MG63 (cell line): ENCODE measurements at places on chromosomes 3 and 15. TPM values are rescaled to one million over a fixed set of nuclear protein-coding genes. Genes with fewer than 3 reads are reported as not detected.

KLHL40 gene
- not detected in 2 replicates for total RNA-seq

TM4SF4 gene
- total RNA-seq = not detected in 2 replicates

GRCh38 chr15:82774496-82774895, 31.4 kb downstream of the FSD2 start:
- no peak for DNase-seq

DNA sequence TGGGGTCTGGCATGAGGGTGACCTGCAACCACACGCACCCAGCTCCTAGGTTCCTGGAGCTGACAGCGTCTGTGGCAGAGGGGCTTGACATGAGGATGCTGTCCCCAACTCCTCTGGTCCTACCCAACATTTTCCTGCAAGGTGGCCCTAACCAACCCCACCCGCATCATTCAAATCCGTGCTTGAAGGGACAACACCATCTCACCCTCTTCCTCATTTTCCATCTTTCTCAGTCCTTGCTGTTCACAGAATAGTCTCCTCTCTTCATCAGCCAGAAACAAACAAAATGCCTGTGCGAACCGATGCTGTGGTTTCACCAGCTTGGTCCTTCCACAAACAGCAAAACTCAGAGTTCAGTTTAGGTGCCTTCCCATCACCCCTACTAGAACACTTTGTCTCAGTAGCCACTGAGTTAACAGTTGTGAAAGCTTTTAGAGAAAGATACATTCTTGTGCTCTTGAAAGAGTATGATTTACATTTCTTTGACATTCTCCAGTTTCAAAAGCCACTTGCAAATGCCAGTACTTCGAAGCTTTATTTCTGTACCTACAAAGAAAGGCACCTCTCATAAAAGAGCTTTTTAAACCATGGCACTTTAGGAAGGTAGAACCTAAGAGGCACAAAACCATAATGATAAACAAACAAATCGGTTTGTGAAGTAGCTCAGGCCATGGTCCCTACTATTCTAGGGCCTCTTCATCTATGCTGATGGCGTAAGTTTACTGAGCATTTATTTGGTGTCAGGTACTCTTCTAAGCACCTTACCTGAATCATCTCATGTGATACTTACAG, 360.1 kb downstream of the SHQ1 start:
- DNase-seq = no peak

ZWILCH gene
- 36.4 and 59.1 TPM in 2 replicates for total RNA-seq
